Naive thymus-derived CD8-positive, alpha-beta T cell (primary cell): ENCODE measurements at places on chromosomes 1 and 21. TPM values are rescaled to one million over a fixed set of nuclear protein-coding genes. Genes with fewer than 3 reads are reported as not detected.
A peak's percentile ranks its signal among the peaks of the same experiment; 100 is the strongest.

DNA sequence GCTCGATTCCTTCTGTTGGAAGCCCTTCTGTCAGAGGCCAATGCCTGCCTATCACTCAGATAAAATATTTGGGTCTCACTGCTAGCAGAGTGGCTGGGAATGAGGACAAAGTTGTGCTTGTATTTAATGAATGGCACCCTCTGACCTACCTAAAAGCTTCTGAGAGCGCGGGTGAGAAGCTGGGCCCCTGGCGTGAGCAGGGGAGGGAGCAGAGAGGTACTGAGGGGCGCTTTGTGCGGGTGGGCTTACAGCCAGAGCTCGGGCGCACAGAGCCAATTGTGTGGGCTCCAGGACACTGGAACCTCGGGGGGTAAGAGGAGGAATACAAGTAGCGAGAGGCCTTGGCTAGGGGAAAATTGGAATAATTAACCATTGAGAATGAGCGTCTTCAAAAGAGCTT is 32.3 kb downstream of the PCAT6 start:
- H3K4me3 ChIP-seq: no peak overlapping the region
- no peaks in the 10 kb centered on the region for H3K4me1 ChIP-seq
- H3K27me3 ChIP-seq: peaks cover 8% of the 10 kb centered on the region
- no peak for DNase-seq

- H3K27me3 ChIP-seq: no peaks in the 10 kb centered on the region
- H3K4me3 ChIP-seq: peak overlapping the region; percentile 11
Measured at GRCh38 chr21:34612557-34612956, 2.4 kb downstream of the RCAN1 start.

GRCh38 chr1:96538883-96539282 is 182.7 kb upstream of the PTBP2 start:
- no peak overlapping the region for H3K27ac ChIP-seq
- no peaks in the 10 kb centered on the region for H3K36me3 ChIP-seq
- H3K4me3 ChIP-seq: no peak overlapping the region

GRCh38 chr1:224081604-224082003 is 32.3 kb upstream of the FBXO28 start:
- DNase-seq: no peak
- H3K4me1 ChIP-seq: no peaks in the 10 kb centered on the region
- H3K27ac ChIP-seq: no peak overlapping the region

- H3K27ac ChIP-seq: peak overlapping the region; percentile 93
- peak overlapping the region; percentile 88 for H3K4me3 ChIP-seq
- H3K4me1 ChIP-seq: peaks cover 95% of the 10 kb centered on the region
- no peaks in the 10 kb centered on the region for H3K36me3 ChIP-seq
- H3K27me3 ChIP-seq: no peaks in the 10 kb centered on the region
- no peak for DNase-seq
Measured at GRCh38 chr21:17784180-17784598, 35.0 kb downstream of the C21orf91 start.

GRCh38 chr1:169650551-169650950 is 20.6 kb upstream of the SELP start:
- no peak overlapping the region for H3K4me3 ChIP-seq
- no peak for DNase-seq
- H3K27me3 ChIP-seq: no peaks in the 10 kb centered on the region
- H3K4me1 ChIP-seq: peaks cover 28% of the 10 kb centered on the region
- peak overlapping the region; percentile 10 for H3K27ac ChIP-seq

GRCh38 chr1:33455539-33456501 is 16.6 kb upstream of the ZSCAN20 start:
- peak overlapping the region; percentile 66 for H3K27ac ChIP-seq
- peak; percentile 44 for DNase-seq
- H3K4me1 ChIP-seq: peaks cover 3% of the 10 kb centered on the region
- no peak overlapping the region for H3K4me3 ChIP-seq

GRCh38 chr1:25875856-25876692 is 566 bp upstream of the PAQR7 start:
- no peaks in the 10 kb centered on the region for H3K27me3 ChIP-seq
- H3K4me1 ChIP-seq: peaks cover 31% of the 10 kb centered on the region

The GBP7 gene
- polyA plus RNA-seq: not detected
